ENCODE measurements at places on chromosomes 6 and 20. TPM values are rescaled to one million over a fixed set of nuclear protein-coding genes. Genes with fewer than 3 reads are reported as not detected.
A peak's percentile ranks its signal among the peaks of the same experiment; 100 is the strongest.

DNA sequence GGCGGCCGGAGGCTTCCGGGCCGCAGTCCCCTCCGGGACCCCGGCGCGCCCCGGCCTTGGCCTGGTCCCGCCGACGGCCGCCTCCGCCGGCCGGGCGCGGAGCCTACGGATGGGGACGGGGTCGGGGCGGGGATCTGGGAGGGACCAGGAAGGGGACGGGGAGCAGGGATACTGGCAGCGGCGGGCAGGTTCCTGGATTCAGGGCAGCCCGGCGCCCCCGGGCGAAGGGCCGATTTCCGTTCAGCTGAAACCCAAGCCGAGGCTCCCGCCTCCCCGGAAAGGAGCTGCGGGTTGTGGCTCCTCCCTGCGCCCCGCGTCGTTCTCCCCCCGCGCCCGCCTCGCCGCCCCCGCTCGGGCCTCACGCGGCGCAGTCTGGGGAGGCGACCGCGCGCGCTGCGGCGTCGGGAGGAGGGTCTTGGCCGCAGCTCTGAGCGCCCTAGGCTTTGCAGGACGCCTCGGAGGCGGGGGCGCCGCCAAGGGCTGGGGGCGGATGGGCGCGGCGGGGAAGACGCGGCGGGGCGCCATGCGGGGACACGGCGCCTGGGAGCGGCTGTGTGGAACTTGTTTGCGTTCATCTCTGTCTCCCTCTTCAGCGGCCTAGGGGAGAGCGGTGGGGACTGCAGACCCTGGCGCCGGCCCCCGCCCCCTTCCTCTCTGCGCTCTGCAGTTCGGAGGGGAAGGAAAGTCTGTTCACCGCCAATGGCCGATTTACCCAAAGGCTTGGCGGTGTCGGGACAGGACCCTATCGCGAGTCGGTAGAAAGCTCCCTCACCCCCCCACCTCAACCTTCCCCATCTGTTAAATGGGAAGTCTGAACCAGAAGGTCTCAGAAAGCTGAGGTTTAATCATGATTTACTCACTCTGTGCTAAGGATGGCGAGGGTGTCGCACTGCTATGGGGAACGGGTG is 22.7 kb upstream of the TMEM181 start:
- peak; percentile 19 for DNase-seq

GRCh38 chr6:155755452-155755851 is 299.8 kb upstream of the NOX3 start:
- DNase-seq, result no peak

GRCh38 chr6:116450769-116451740 is 10.1 kb upstream of the CALHM6 start:
- no peak for DNase-seq

The ATP6V1G2 gene
- polyA plus RNA-seq, result 5.9 TPM

The SLC22A3 gene
- polyA plus RNA-seq, result 42.1 TPM

Measured in right lung (tissue), 10 donors.